CD4-positive, alpha-beta T cell treated with Interferon alpha-2 for 1 hour (primary cell): ENCODE measurements at places on chromosomes 7 and 10.

DNA sequence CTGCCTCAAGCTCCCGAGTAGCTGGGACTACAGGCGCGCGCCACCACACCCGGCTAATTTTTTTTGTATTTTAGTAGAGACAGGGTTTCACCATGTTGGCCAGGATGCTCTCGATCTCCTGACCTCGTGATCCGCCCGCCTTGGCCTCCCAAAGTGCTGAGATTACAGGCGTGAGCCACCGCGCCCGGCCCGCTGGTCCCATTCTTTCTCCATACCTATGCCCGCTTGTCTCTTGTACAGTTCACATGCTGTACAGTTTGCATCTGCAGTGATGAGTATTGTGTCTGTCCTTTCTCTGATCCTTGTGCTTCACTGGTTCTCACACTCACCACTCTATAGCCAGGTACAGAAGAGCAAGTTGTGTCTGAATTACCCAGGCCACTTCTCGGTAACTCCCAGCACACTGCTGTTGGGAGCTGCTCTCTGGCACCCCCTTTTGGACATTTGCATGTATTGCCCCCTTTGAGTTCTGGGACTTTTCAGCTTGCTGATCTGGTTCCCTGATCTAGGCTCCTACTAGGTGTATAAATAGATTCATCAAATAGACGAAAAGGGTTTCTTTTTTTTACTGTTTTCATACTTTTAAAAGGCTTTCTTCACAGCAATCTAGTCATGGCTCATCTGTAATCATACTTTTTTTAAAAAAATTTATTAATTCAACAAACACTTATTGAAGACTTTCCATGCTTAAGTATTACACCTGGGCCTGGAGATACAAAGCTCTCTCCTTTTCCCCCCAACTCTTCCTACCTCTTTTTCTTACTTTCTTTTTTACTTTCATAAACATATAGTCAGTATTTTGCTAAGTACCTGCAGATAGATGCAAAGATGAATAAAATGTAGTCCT lies 53.5 kb downstream of the AOAH start:
- peak; percentile 62 for DNase-seq

DNA sequence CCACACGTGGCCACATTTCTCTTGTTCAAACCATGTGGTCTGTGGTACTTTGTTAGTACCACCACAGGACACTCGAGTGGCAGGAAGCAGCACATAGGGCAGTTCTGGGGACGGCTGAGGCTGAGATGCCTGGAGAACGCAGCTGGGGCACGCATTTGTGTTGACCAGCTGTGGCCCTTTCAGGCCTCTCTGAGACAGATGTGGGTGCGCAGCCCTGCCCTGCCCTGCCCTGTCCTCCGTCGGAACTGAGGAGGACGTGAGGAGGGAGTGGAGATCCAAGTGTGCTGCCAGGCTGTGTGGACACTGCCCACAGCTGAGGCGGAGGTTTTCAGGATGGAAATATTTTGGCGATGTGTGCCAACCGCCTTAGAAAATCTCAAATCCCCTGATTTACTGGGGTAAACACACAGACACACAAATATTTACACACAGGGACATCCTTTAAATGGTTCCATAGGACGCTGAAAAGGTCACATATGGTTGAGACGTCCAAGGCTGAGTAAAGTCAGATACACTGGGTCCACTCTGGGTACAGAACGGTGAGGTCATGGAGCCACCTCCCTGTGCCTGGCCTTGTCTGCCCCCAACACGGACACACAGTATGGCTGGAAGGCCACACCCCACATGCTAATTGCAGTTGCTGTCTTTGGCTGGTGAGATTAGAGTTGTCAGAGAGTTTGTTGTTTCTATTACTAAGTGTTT lies 14.8 kb downstream of the BHLHA15 start:
- no peak for DNase-seq

DNA sequence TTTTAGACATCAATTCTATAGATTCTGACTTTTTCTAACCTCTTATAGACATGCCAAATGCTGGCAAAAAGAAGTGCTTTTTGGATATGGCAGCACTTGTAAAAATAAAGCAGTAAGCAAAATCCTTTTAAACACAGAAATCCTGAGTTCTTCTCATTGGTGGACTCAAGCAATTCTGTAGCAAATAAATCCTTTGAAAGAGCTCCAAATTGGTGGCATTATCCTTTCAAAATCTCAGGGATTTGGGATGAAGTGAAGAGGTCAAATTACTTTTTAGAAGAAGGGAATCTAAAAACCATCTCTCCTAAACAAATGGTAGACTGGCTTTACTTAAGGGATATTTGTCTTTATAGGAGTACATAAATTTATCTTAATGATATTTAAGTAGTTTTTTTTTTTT lies 17.5 kb upstream of the ASCC1 start:
- DNase-seq, result no peak

GRCh38 chr7:81886211-81886764 lies 116.4 kb upstream of the HGF start:
- no peak for DNase-seq

DNA sequence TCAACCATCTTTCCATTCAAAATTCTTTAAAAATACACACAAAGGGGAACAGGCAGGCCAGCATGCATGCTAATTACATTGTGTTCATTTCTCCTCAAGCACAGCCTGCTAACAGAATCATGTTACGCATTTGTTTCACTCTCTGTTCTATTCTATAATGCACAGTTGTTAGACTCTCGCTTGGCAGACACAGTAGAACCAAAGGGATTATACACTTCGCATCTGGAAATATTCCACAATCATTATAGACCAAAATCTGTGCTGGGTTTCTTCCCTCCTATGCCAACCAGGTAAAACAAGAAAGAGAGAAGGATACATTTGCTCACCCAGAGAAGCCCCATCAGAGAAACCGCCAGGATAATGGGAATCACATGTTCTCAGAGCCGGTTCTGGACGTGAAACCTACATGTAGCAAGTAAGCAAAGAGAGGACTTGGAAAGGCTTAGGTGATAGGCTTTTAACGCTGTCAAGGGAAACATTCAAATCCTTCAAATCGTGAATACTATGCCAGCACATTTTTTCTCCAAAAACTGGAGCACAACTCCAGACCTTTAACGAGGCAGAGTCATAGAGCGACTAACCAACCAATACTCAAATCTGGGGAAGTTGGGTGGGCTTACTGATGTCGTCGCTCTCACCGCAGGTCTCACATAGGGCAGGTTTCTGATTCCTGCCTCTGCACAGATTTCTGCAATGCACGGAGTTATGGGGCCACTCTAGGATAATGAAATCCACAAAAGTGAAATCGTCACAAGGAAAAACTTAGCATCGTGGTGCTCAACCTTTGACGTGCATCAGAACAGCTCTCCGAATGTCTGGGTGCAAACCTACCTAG lies 380.5 kb upstream of the AUTS2 start:
- no peak for DNase-seq

GRCh38 chr7:121530227-121531174 lies 134.4 kb upstream of the FAM3C start:
- peak; percentile 67 for DNase-seq

GRCh38 chr7:147406521-147407135 lies 1183.9 kb upstream of the C7orf33 start:
- DNase-seq, result no peak

DNA sequence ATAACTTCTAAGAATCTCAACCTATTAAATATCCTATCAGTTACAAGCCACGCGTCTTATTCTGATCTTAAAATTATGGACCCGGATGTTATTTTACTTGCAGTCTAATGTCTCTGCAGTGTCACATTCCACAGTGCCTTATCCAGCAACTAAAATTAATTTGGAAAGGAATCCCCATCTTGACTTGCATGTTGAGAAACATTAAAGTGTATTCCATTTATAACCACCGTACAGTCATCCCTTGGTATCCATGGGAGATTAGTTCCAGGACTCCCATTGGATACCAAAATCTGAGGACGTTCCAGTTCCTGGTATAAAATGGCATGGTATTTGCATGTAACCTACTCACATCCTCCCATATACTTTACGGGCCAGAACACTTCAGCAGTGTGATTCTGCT lies 194.7 kb downstream of the ARHGAP21 start:
- DNase-seq, result no peak

DNA sequence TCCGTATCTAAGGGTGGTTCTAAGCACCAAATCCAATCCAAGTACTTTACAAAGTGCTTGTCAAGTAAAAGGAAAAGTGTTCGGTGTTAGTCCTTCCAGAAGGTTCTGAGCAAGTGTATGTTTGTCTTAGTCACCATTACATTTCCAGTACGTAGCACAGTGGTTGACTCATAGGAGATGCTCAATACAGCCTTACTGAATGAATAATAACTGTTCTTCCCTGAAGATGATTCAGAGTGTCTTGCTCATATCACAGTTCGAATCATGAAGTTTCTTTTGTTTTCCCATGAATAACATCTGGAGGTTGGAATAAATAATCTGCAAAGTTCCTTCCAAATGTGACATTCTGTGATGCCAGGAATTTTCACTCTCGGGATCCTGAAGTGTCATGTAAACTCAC lies 53.4 kb downstream of the WNT2 start:
- DNase-seq, result no peak

DNA sequence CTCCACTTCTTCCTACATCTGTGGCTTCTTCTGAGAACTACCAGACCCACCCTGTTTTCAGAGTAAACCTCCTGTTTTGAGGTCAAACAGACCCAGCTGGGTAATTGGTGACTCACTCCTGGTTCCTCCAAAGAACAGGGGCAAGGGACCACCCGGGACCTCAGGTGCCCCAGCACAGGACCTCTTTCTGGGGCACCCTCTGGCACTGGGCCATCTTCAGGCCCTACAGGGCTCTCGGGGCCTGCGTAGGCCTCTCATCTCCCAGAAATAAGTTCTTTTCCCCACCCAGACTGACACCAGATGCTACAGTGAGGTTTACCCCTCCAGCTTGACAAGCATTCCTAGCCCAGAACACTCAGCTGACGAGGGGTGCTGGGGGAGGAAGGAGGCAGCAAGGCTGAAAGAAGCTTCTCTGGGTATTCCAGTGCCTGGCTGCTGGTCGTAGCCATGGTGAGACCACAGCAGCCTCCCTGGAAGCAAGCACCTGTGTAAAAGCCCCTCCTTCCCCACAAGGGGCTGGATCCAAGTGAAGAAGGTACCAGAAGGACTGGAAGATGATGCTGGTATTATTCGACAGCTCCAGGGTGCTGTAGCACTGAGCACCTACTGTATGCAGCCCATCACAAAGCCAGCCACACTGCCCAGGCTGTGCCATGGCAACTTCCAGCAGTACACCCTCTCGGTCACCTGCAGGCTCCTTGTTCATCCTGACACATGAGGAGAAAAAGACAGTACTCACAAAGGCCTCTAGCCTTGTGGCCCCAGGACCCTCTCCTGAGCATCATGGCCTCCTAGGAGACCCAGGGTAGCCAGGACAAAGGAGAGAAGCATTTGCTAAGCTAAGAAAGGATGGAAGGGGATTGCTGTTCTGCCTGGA lies 47.4 kb downstream of the ALOX5 start:
- peak; percentile 75 for DNase-seq

- no peak for DNase-seq
Measured at GRCh38 chr10:110304394-110304779, 333 bp downstream of the SMNDC1 start.

DNA sequence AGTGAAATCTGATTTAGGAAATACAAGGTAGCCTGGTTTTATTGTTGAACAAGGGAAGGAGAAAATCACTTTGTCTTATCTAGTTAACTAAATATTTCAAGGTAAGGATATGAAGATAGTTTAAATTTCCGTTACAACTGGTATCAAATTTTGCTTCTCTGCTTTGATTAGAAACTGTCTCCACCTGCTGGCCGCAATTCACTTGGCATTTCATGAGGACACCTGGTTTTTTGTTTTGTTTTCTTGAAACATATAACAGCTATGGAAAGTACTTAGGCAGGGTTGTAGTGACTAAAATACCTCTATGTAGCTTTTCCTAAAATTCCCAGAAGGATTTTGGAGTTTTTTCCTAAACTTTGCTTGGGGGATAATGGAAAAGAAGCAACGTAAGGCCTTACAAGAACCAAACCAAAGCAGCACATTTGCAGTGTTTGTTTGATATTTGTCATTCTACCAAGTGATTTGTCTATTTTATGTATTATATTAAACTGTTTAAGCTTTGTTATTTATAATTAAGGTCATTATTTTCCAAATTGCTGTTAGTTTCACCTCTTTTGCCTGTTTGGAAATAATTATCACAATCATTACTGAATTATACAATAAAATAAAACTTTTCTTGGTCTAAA lies 73.6 kb downstream of the AHCYL2 start:
- peak; percentile 56 for DNase-seq

DNA sequence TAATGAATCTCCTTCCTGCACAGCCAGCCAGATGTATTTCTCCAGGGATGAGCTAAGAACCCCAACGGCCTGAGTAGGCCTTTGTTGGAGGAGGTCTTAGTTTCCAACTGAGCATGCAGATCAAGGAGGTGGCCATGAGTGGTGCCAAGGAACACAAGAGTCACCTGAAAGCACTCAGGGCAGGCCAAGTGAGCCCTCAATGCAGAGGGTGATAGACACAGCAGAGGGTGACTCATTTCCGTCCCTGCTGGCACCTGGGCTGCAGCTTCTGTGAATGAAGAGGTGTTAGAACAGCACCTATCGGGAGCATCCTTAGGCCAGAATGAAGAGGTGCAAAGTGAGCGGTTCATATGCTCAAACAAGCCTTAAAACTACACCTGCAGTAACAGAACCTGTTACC lies 211.8 kb downstream of the FRMD4A start:
- peak; percentile 1 for DNase-seq

- DNase-seq, result no peak
Measured at GRCh38 chr7:3265388-3265787, 35.7 kb upstream of the SDK1 start.

DNA sequence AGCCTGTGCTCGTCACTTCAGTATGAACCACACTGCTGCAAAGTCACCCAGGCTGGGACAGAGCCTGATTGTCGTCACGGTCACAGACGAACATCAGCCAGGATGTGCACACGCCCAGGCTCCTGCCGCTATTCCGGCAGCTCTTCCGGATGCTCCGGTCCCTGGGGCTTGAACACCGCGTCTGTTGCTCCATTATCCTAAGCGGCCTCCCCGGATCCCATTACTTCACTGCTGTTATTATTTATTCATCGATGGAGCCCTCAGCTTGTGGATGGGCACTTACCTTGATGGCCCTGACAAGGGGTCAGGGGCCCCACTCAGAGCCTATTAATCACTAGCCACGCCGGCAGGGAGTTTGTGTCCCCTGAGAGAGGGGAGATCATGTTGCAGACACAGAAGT lies 120.8 kb upstream of the PCBD1 start:
- no peak for DNase-seq

DNA sequence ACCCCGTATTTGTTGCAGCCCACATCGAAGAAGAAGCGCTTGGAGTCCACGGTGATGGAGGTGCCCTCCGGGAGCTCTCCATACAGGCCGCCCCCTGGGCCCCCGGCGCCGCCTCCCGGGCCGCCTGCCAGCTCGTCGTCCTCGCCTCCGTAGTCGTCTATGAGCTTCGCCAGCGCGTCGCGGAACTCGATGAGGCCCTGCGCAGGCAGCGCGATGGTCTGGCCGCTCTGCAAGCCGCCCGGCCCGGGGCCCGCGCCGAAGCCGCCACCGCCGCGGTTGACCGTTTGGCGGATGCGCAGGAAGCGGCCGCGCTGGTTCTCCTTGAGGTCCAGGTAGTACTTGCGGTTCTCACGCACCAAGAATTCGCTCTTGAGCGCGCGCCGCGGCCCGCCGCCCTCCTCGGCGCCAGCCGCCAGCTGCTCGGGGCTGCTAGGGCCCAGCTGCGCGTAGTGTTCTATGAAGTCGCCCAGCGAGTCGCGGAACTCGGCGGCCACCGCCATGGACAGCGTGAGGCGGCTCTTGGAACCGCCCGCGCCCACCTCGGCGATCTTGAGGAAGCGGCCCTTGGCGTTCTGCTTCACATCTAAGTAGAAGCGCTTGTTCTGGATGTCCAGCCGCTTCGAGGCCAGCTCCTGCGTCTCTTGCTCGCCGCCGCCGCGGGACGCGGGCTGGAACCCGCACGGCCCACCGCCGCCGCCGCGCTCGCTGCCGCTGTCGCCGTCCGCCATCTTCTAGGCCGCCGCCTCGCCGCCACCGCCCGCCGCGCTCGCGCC lies 523 bp downstream of the PURB start:
- peak; percentile 43 for DNase-seq
